Fibroblast of villous mesenchyme (primary cell): ENCODE measurements at places on chromosomes 12 and 14.

DNA sequence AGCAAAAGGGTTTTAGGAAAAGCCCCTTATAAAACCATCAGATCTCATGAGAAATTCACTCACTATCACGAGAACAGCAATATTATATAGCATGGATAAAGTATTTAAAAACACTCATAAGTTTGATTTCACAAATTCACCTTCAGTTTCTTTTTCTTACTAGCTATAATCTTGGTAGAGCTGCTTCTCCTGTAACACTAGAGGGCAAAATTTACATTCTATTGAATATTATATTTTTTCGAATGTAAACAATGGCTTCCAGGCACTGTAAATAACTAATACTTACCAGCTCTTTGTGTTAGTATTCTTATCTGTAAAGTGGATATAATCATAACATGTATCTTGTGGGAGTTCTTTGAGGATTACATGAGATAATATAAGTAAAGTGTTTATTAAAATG lies 259.6 kb downstream of the CCER1 start:
- DNase-seq: peak; percentile 5

DNA sequence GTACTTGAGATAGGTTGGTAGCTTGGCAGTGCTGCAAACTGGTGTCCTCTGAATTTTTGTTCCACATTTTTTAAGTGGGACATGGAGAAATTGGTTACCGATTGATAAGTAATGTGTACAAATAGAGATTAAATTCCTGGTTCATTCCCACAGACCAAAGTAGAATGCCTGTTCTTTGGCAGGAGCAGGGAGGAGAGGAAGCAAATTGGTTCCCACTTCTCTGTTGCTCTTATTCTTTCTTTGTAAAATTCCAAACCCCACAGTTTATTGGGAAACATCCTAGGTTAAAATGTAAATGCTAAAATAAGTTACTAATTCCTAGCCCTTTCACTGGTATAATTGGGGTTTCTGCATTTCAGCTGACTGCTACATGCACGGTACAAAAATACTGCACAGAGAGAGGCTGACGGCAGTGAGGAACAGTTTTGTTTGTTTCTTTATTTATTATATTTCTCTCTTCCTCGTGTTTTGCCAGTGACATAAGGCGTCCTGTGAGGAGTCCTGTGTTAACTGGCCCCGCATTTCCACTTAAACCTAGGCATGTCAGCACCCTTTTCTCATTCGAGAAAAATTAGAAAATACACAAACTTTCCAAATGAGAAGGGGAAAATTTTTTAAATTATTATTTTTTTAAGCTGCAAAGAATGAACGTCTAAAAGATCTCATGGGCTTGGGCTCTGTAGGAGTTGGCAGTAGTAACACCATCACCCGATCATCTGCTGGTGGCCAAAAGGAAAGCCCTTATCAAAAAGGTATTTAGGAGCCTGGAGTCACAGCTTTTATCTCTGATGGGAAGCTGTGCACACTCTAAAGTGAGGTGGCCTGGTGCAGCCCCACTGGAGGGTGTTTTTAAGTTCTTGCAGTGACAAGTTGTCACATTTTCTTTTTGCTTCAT lies 25.4 kb upstream of the BCL7A start:
- DNase-seq: no peak

DNA sequence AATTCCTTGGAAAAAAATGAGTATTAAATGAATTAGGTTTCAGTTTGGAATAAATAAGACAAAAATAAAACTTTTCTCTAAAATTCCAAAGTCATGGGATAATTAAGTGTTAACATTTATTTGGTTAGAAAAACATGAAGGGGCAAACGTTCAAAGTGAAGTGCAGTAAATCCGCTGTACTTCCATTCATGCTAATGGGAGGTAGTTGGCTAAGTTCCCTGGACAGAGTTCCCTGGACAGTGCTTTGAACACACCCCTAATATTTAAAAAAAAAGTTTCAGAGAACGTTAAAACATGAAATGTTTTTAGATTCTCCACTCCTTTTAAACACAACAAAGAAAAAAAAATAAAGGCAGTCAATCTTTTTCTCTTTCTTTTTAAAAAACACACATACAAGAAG lies 16.3 kb downstream of the ALX1 start:
- no peak for DNase-seq

- DNase-seq: no peak
Measured at GRCh38 chr12:12216349-12217017, 50.4 kb downstream of the LRP6 start.

- peak; percentile 25 for DNase-seq
Measured at GRCh38 chr12:132285991-132286681, 43.3 kb downstream of the GALNT9 start.

DNA sequence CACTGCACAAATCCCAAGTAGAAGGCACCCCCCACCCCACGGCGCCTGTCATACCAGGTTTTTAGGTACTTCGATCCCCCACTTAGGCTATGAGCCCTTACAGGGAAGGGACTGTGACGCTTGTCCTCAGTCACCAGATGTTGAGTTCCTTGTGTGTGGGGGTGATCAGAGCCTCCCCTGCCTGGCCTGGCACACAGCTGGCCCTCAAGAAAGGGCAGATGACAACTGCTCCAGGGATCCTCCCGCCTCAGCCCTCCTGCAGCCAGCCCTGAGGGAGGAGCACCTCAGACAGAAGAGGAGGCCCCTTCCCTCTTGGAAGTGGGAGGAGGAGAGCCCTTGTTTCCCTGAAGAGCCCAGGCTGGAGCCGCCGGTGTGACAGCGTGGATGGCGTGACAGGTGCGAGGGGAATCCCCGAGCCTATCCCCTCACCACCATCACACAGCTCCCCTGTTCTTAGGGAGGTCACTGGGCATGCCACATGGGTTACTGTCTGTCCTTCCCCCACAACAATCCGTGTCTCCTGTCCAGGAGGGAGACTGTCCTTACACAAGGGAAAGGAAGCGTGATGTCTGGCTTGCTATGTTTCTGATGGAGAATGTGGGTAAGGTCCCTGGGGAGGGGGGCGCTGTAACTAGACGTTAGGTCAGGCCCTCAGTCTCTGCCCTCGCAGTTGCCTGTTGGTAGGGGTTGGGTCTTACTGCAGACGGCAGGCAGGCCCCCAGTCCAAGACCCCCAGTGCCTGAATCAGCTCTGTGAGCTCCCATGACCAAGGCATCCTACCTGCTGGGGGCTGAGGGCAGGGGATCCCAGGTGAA lies 31.4 kb downstream of the P2RX4 start:
- DNase-seq: peak; percentile 33

GRCh38 chr14:99427632-99428300 lies 52.9 kb downstream of the SETD3 start:
- peak; percentile 75 for DNase-seq

- no peak for DNase-seq
Measured at GRCh38 chr12:116332705-116333380, 55.4 kb upstream of the MED13L start.

DNA sequence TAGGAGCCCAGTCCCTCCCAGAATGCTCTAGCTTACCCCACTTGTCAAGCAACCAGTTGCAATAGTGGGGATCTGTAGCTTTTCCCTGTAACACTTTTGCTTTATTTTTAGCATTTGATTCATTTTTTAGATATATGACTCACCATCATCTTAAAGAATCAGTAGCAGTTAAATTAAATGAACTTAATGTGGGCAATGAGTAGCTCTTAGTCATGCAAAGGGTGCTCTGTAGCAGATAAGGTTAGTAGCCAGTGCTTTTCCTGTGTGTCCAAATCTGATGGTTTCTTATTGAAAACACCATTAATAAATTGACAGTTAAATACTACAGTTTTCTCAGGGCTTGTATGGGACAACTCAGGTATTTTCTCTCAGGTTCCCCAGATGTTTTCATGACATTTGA lies 311.8 kb downstream of the RERGL start:
- no peak for DNase-seq

- DNase-seq: peak; percentile 81
Measured at GRCh38 chr12:123237646-123238329, 4.6 kb downstream of the MTRFR start.

DNA sequence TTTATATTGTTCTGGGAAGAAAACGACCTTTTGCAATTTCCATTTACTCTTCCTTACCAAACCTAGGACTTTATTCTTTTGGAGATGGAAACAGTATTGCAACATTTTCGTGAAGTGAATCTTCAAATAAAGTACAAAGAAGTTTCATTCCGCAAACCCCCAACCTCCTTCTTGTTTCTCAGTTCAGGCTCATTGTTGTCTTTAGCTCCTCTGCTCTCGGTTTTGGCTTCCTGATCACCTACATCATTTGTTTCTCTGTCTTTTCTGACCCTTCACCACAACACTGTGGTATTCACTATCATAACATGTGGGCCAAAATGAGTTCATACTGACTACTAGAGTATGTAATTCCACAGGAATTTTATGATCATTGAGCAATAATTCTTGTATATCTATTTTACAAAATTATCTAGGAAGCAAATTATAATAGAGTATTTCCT lies 266.8 kb downstream of the ADAMTS20 start:
- DNase-seq: peak; percentile 79

- no peak for DNase-seq
Measured at GRCh38 chr12:94073441-94074051, 74.8 kb upstream of the PLXNC1 start.

GRCh38 chr12:68967046-68967445 lies 34.1 kb upstream of the CPM start:
- DNase-seq: no peak

DNA sequence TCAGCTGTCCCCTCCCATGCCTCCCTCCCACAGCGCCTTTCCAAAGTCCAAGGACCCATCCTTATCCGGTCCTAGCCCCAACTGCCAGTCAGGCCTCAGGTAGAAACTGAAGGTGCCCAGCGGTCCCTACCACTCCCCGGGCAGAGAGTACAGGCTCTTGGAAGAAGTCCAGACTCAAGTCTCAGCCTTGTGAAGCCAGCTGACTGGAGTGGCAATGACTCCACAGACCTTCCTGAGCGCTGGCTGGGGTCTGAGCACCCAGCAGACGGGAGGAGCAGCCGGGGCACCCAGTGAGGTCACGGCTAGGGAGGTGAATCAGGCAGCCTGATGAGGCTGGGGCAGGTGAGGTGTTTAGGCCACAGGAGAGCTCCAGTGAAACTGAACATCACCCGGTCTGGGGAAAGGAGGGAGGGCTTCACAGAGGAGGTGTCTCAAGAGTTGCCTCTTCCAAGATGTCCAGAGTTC lies 60.0 kb downstream of the ITPK1 start:
- no peak for DNase-seq

GRCh38 chr12:88241862-88242570 lies 99.9 kb downstream of the TMTC3 start:
- peak; percentile 89 for DNase-seq

GRCh38 chr12:71967211-71967610 lies 28.6 kb downstream of the TPH2 start:
- no peak for DNase-seq

- peak; percentile 28 for DNase-seq
Measured at GRCh38 chr12:11771356-11771755, 121.9 kb downstream of the ETV6 start.

GRCh38 chr14:54147282-54147681 lies 190.7 kb upstream of the BMP4 start:
- DNase-seq: peak; percentile 48

DNA sequence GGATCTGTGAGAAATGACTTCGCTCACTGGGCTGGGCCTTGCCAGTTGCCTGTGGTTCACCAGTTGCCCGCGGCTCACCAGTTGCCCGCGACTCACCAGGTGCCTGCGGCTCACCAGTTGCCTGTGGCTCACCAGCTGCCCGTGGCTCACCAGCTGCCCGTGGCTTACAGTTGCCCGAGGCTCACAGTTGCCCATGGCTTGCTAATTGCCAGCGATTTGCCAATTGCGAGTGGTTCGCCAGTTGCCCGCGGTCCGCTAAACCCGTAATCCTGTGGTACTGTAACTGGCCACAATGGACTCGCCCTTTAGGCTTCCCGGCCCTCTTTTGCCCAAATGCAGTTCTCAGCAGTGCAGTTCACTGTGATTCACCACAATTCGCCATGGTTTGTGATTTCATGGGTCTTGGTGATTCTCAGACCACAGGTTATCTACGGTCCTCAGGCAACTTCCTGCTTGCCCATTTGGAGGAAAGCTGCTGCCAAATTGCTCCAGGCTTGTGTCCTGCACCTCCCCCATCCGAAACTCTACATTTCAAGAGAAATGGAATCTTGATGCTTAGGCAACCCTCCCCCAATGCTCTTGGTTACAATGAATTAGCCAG lies 15.0 kb upstream of the MEG3 start:
- DNase-seq: no peak

- peak; percentile 70 for DNase-seq
Measured at GRCh38 chr12:25957793-25958427, 572 bp upstream of the RASSF8 start.

DNA sequence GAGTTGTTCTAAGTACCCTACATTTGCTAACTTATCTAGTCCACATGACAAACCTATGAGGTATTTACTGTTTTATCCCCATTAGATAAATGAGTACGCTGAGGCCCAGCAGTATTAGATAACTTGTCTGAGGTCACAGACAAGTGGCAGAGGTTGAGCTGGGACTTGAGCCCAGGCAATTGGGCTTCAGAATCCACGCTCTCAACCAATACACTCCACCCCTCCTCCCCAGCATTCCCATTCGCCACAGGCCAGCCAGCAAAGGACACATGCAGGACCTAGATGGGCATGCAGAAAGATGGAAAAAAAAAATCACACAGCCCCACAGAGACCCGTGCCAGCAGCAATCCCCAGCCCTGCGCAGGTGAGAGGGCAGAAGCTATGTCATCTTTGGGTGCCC lies 12.4 kb downstream of the HDAC7 start:
- DNase-seq: no peak

DNA sequence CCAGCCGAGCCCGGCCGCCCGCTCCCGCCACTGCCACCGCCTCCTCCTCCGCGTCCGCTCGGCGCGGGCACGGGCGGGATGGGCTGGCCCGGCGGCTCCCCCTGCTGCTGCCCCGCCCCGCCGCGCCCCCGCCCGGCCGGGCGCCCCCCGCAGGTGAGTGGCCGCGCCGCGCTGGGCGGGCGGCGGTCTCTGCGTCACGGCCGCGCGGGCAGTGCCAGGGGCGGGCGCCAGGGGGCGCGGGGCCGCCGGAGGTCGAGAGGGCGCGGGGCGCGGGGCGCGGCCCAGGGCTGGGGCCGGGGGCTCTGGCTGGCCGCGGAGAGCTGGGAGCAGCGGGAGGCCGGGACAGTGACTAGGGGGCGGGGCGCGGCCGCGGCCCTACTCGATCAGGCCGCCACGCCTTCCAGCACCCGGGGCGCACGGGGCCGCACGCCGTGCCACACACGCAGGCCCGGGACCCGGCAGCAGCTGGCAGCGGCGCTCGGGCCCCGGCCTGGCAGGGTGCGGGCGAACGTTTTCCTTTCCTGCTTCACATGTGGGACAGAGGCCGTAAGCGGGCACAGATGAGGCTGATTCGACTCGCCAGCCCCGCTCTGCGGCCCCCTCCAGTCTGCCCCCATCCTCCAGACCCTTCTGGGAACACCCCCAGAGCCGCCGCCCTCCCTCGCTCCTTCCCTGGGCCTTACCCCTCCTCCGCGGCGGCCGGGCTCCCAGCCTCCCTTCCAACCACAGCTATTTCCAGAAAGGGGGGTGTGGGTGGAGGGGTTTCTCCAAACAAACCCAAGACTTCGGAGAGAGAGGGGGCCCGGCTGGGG lies 2.4 kb upstream of the TNS2 start:
- peak; percentile 82 for DNase-seq

- no peak for DNase-seq
Measured at GRCh38 chr12:103547929-103548328, 39.1 kb upstream of the STAB2 start.

- DNase-seq: peak; percentile 42
Measured at GRCh38 chr12:68264857-68265256, 11.5 kb upstream of the IL22 start.
